ENCODE measurements at places on chromosomes 2 and 18. TPM values are rescaled to one million over a fixed set of nuclear protein-coding genes. Genes with fewer than 3 reads are reported as not detected.

MYCN gene
- not detected for total RNA-seq

DNA sequence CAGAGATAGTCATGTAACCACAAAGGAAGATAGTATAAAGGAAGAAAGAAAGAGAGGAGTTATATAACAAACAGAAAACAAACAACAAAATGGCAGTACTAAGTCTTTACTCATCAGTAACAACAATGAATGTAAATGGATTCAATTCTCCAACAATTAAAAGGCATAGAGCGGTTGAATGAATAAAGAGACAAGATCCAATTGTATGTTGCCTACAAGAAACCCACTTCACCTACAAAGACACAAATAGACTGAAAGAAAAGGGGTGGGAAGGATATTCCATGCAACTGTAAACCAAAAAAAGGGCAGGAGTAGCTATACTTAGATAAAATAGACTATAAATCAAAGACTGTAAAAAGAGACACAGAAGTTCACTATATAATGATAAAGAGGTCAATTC, 157.3 kb upstream of the CREB1 start:
- H3K27ac ChIP-seq: no peak overlapping the region
- H3K4me1 ChIP-seq: no peaks in the 10 kb centered on the region
- H3K27me3 ChIP-seq: no peaks in the 10 kb centered on the region

DNA sequence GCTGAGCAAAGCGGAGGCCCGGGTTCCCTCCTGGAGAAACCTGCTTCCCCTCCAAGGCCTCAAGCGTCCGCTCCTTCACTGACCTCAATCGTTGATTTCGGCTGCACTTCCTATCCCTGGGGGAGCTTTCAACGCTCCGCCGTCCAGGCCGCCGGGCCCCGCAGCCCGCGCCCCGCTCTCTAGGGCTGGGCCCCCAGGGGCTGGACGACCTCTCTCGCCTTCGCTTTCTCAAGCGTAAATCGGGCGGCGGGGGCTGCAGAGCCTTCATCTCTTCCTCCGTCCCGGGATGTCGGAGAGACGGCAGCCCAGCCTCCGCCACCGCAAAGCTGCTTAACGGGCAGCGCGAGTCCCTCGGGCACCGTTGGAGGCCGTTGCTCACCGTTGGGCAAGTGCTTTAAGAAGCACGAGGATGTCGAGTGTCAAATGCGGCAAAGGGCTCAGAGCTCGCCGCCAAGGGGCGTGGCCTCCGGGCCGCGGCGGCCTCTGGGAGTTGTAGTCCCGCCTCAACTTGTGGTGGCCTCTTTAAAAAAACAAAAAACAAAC, 8.5 kb downstream of the HES6 start:
- H3K4me3 ChIP-seq: peak overlapping the region; percentile 82
- peaks cover 20% of the 10 kb centered on the region for H3K27me3 ChIP-seq
- H3K4me1 ChIP-seq: peaks cover 15% of the 10 kb centered on the region

GPR35 gene
- 7.8 TPM for total RNA-seq

- H3K4me3 ChIP-seq: no peak overlapping the region
- no peak overlapping the region for H3K27ac ChIP-seq
- no peaks in the 10 kb centered on the region for H3K36me3 ChIP-seq
- no peaks in the 10 kb centered on the region for H3K4me1 ChIP-seq
These were observed 155.3 kb downstream of the MSH2 start for GRCh38 chr2:47558116-47558767.

GRCh38 chr2:158499383-158499782, 42.6 kb downstream of the PKP4 start:
- peaks cover 7% of the 10 kb centered on the region for H3K4me1 ChIP-seq
- no peak overlapping the region for H3K27ac ChIP-seq
- DNase-seq: no peak
- H3K36me3 ChIP-seq: peaks cover 11% of the 10 kb centered on the region
- H3K4me3 ChIP-seq: no peak overlapping the region
- H3K27me3 ChIP-seq: no peaks in the 10 kb centered on the region

DNA sequence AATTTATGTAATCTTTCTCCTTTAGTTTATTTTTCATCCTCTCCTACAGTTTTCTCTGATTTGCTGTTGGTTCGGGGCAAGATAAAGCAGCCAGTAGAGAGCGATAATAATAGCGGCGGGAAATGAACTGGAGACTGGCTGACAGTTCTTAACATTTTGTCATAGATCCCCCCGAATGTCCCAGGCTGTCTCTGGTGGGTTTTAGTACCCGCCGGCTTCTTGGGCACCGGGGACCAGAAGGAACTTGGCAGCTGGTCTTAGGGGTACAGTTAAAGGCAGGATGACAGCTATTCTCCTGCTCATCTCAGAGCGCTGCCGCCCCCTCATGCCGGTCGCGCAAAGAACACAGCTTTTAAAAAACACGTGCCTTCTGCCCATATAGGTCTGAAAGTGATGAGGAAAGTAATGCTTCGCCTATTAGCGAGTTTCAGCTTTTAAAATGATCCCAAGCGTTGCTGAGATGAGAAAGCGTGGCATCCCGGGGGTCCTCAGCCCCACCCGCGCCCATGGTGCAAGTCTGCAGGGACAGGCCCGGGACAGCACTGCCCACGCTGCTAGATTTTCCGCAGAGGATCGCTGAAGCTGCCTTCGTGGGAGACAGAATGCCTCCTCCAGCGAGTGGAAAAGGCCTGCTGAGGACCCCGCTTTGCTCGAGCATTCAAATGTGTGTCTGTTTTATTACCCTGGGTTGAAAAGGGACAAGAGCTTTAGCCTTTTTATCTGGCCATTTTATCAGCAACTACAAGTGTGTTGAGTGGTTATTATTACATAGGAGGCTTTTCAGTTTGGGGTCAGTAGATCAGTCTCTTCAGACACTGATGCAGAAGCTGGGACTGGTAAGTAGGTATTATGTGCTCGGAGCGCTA, 3.8 kb downstream of the ONECUT2 start:
- H3K36me3 ChIP-seq: no peaks in the 10 kb centered on the region
- H3K27me3 ChIP-seq: peaks cover 94% of the 10 kb centered on the region
- H3K4me3 ChIP-seq: peak overlapping the region; percentile 42
- no peak for DNase-seq
- no peak overlapping the region for H3K27ac ChIP-seq

DNA sequence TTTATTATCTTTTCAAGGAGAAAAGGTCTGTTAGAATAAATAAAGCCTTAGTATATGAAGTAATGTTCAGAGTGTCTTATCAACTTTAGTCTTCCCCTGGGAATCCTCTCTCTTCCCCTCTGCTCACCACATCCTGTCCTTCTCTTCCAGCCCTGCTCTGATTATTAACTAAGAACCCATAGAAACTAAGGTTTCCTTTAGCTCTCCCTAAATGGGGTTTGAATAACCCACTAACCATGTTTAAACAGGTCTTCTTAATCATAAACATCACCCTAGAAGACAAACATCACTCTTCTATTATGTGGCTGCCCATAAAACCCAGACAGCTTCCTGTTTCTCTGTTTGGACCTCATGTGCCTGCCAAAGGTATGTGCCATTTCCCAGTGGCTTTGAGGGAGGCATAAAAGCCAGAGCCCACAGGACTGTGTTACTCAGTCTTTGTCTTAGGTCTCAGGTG, 50.1 kb downstream of the SLC14A1 start:
- H3K4me3 ChIP-seq: no peak overlapping the region
- peaks cover 6% of the 10 kb centered on the region for H3K36me3 ChIP-seq
- H3K27me3 ChIP-seq: peaks cover 19% of the 10 kb centered on the region
- H3K4me1 ChIP-seq: peaks cover 13% of the 10 kb centered on the region
- H3K27ac ChIP-seq: no peak overlapping the region
- no peak for DNase-seq

DNA sequence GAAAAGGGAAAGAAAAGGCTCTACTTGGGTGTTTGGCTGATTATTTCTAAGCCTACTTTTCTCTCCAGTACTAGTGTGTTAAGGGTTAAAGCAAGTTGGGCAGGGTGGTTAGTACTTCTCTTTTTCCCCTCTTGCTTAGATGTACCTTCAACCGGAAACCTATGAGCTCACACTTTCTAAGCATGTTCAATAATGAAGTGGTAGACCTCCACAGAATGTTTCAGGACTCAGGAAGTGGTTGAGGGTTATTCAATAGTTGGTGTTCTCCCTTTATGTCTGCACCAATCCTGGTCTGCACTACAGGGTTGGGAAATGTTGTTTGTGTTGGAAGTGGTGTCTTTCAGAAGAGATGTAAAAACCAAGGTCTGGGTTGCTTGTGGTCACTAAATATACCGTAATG, 137.1 kb downstream of the ZEB2 start:
- peaks cover 46% of the 10 kb centered on the region for H3K4me1 ChIP-seq
- H3K36me3 ChIP-seq: peaks cover 5% of the 10 kb centered on the region
- peak overlapping the region; percentile 62 for H3K27ac ChIP-seq
